NCI-H1694 (cell line): ENCODE measurements at places on chromosomes 5 and 9.

DNA sequence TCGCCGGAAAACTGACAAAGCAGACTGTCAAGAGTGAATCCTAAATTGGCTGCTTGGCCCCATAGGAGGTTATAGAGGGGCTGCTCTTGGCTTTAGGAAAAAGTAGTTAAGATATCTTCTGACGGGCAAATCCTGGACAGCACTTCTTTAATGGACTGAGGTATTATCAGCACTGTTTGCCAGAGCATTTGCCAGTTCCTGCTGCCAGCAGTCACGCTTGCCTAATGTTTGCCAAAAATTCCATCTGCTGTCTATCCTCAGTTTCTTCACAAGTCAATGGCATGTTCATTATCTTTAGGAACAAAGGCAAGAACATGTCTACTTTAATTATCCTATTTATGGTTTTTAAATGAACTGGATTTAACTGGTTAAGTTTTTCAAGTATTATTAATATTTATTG lies 25.8 kb upstream of the SREK1 start:
- peak; percentile 2 for DNase-seq

- DNase-seq = no peak
Observed at GRCh38 chr5:65861830-65862241, 64.5 kb upstream of the ERBIN start.

DNA sequence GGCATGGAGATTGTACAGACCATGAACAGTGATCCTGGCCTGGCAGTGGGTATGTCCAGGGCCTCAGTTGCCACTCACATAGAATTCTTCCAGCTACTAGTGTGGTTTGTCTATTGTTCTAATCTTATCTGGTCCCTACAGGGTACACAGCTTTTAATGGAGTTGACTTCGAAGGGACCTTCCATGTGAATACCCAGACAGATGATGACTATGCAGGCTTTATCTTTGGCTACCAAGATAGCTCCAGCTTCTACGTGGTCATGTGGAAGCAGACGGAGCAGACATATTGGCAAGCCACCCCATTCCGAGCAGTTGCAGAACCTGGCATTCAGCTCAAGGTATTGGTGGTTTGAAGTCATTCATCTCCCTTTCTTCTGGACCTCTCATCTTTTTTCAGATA lies 43.8 kb downstream of the THBS4 start:
- no peak for DNase-seq

- DNase-seq = no peak
Observed at GRCh38 chr9:90698871-90699440, 56.3 kb upstream of the DIRAS2 start.

DNA sequence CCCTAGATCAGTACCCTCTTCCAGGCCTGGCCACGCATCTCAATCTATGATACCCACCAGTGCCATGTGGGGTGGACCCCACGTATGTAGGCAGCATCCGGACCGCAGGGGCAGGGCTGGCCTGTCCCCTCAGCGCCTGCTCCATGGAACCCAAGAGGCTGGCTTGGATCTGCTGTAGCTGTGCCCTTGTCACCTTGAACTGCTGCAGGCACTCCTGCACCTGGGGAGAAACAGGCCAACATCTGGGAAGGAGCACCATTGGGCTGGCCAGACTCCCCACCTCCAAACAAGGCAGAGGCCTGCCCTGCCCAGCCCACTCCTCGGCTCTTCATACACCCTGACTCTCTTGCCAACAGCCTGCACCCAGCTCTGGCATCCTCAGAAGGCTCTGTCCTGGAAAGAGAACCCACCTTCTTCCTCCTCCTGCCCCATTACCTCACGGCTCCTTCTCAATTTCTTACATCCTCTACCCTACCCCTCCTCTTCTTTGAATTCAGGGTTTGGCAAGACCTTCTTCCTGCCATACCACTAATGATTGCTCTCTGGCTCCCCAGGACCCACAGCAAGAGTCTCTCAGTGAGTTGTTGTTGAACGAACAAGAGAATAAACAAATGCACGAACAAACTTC lies 7.7 kb downstream of the HK3 start:
- DNase-seq = no peak

GRCh38 chr5:65213921-65214525 lies 267.7 kb downstream of the ADAMTS6 start:
- no peak for DNase-seq

DNA sequence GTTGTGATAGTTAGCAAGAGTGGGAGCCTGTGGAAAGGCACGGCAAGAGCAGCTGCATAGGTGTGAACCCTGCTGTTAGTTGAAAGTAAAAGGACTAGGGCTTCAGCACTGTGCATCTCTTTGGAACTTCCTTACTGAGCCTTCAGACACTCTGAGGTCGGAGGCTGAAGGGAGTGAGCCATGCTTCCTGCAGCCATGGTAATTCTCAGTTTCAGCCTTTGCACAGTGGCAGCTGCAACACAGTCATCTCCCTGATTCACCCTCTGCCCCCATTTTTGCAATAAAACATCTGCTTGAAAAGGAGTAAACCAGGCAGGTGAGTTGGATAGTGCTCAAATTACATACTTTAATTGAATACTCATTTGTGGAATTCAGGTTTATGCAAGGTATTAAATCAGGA lies 6.5 kb upstream of the TLE4 start:
- DNase-seq = no peak

DNA sequence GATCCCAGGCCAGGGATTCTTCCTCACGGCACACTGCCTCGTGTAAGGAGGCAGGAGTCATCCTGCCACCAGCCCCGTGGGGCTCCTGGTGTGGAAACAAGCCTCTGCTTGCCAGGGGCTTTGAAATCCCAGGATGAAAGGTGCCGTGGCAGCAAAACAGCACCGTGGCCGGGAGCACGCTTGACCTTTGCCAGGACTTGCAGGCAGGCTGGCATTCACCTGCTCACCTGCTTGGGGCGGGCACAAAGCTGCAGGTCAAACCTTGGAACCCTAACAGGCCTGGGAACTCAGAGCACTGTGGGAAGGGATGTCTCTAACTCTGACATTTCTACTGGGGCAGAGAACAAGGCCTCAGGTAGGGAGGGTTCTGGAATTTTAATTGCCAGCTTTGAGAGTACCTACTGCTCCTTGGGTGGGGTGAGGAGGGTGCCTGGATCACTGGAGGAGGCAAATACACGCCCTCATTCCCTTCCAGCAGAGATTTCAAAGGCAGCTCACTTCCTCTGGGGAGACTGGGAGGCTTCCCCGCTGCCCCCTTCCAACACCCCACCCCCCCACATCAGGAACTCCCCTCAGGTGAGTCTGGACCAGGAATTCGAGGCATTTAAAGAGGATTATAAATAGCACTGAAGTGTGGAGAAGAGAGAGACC lies 45.6 kb upstream of the STXBP1 start:
- no peak for DNase-seq

DNA sequence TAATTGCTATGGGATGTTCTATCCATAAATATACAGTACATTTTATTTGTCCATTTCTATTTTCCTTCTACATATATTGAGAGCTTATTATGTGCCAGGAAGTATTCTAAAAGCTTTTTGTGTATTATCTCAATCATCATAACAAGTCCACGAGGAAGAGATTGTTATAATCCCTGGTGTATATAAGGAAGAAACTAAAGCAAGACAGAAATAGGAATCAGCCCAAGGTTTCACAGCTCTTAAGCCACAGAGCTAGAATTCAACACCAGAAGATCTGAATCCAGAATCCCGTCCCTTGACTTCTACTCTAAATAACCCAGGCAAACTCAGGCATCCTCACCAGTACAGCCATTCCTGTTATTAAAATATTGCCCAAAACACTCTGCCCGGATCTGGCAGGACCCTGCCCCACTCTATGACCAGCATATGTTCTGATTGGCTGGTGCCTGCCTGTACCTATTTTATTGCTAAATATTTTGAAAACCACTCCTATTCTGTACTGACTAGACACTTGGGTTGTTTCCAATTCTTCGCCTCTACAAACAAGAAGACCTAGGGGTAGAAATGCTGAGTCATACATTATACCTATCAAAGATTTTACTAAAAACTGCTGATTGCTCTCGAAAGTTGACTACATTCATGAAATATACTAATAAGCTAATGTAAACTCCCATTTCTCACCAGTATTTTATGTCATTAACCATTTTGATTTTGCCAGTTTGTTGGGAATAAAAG lies 297.4 kb downstream of the ENC1 start:
- no peak for DNase-seq

GRCh38 chr5:71589903-71590302 lies 2.8 kb downstream of the MCCC2 start:
- no peak for DNase-seq

GRCh38 chr9:115923903-115924668 lies 229.5 kb upstream of the PAPPA start:
- no peak for DNase-seq

DNA sequence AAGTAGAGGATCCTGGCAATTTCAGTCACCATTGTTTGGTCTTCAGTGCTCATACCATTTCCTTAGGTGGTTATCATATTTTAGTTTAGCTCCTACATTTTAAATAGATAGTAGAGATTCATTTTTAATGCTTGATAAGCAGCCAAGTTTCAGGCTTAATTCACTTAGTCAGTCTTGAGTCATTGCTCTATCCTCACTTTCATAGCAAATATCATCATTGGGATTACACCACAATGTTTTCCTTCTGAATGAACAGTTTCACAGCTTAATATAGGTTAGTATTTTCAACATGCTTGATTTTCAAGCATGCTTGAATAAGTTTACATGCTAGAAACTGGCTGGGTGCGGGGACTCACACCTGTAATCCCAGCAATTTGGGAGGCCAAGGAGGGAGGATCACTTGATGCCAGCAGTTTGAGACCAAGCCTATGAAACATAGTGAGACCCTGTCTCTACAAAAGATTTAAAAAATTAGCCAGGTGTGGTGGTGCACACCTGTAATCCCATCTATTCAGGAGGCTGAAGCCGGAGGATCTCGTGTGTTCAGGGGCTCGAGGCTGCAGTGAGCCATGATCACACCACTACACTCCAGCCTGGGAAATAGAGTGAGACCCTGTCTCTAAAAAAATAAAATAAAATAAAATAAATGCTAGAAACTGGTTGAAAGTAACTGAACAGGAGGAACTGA lies 339.9 kb downstream of the ADGRV1 start:
- no peak for DNase-seq

- peak; percentile 47 for DNase-seq
Observed at GRCh38 chr9:114238891-114239875, 83.7 kb upstream of the ORM1 start.

GRCh38 chr9:37083654-37084053 lies 36.7 kb upstream of the ZCCHC7 start:
- DNase-seq = no peak

GRCh38 chr5:117245130-117245529 lies 670.5 kb upstream of the SEMA6A start:
- no peak for DNase-seq

GRCh38 chr5:116646611-116647289 lies 72.1 kb upstream of the SEMA6A start:
- no peak for DNase-seq

GRCh38 chr9:94298949-94299599 lies 29.4 kb downstream of the NUTM2F start:
- DNase-seq = no peak

DNA sequence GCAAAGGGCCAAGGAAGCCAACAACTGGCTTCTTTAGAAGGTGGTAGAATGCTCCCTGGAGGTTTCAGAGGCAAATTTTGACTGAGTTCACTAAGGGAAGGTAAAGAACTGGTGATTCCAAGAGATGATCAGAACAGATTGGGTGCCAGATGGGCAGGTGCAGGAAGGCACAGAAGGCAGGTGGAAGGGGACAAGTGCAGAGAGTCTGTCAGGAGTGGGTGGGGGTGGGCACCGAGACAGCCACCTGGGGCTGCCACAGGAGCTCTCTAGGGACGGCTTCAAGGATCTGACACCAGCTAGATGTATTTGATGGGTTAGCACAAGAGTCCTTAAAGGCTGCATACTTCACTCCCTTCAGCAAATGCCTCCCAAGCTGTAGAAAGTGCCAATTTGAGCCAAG lies 207.3 kb downstream of the PTTG1 start:
- DNase-seq = no peak

- peak; percentile 42 for DNase-seq
Observed at GRCh38 chr5:63953217-63953616, 9.0 kb downstream of the HTR1A start.

- no peak for DNase-seq
Observed at GRCh38 chr5:42518595-42519221, 95.5 kb downstream of the GHR start.

GRCh38 chr5:27290172-27290571 lies 251.8 kb upstream of the CDH9 start:
- no peak for DNase-seq

DNA sequence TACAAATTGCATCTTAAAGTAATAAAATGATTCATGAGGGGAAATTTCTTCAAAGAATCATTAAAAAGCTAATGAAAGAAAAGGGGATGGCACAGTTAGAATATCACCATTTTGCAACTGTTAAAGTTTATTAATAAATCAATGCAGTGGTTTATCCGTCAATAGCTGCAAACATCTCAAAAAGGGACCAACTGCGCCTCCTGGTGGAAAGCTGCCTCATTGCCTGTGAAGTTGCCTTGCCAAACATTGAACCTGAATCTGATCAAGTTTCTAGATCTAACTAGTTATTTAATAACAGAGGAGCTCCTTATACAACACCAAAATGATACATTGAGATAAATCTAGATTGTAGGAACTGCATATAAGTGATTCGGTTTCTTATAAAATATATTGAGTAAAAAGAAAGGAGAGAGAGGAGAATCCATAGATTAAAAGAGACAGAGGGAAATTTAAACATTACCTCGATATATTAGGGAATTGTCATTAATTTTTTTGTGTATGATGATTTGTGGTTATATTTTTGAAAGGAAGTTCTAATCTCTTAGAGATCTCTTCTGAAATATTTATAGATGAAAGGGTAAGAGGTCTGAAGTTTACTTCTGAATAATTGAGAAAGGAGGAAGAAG lies 6.9 kb upstream of the NDUFB6 start:
- peak; percentile 65 for DNase-seq

DNA sequence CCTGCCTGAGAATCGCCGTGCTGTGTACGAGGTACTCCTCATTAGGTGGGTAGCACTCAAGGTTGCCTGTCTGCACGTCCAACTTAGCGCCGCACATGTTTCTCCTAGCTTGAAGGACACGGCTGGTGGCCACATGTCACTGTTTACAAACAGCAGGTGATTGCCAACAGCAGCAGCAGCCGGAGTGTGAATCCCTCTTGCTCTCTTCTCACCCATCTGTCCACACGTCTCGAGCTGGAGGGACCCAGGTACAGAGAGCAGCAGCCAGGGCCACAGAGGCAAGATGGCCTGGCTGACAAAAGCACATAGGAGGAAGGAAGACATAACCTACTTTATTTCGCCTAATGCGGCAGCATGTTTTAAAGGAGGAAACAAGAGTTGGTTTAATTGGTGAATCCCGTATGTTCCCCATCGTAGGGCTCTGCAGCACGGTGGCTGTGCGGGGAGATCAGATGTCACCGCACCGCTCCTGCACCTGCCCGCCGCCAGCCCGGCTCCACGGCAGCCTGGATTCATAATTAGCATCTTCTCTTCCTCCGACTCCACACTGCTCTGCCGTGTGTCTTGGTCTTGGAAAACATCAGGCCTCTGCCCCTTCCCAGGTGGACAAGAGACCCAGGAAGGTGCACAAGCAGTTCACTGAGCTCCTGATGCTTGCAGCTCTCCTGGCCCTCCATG lies 201.6 kb upstream of the IRX1 start:
- DNase-seq = no peak
